Skin of body (tissue), 3 donors: ENCODE measurements at places on chromosomes 7 and 10.

GRCh38 chr10:122504610-122504950 is 43.2 kb downstream of the HTRA1 start:
- peak; percentile 87 for DNase-seq

GRCh38 chr10:43440463-43441134 is 3.7 kb downstream of the ZNF487 start:
- DNase-seq = no peak

GRCh38 chr7:33448035-33448434 is 318.7 kb downstream of the BBS9 start:
- no peak for DNase-seq

GRCh38 chr7:106167439-106168136 is 55.5 kb upstream of the SYPL1 start:
- no peak for DNase-seq

DNA sequence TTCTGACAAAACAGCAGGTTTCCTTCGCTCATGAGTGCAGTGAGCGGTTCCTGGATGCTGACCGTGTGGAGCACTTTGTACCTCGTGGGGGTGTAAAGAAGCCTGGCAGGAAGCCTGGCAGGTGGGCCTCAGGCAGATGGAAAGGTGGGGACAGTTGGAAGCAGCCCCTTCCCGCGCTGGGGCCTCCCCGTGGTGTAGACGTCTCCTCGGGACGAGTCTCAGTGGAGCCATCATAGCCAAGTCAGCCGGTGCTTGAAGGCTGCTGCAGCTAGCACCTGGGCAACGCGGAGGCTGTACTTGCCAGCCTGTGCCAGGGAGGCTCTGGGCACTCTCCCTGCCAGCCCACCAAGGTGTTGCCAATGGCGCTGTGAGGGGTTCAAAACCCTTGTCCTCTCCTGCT is 154.5 kb downstream of the WDR37 start:
- DNase-seq = no peak

GRCh38 chr10:9060314-9060713 is 1005.8 kb downstream of the GATA3 start:
- DNase-seq = no peak

DNA sequence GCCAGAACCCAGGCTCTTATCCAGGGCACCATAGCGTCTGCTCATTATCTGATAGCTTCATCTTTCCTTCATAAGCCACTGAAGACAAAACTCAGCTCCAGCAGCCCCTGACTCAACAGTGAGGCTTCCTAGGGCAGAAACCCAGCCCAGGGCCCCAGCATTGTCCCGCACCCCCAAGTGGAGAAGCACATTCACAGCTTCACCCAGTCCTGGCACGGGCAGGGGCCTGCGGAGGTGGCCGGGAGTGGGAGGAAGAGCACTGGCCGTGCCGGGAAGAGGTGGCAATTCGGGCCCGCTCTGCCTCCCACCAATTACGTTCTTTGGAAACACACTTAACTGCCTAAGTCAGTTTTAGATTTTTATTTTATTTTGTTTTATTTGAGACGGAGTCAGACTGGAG is 10.3 kb upstream of the CALML5 start:
- DNase-seq = no peak
